ENCODE measurements at places on chromosomes 5 and 9.

GRCh38 chr5:77492653-77493000, 511 bp upstream of the WDR41 start:
- no peak for DNase-seq

GRCh38 chr5:180910735-180911134, 11.8 kb downstream of the BTNL8 start:
- no peak for DNase-seq

DNA sequence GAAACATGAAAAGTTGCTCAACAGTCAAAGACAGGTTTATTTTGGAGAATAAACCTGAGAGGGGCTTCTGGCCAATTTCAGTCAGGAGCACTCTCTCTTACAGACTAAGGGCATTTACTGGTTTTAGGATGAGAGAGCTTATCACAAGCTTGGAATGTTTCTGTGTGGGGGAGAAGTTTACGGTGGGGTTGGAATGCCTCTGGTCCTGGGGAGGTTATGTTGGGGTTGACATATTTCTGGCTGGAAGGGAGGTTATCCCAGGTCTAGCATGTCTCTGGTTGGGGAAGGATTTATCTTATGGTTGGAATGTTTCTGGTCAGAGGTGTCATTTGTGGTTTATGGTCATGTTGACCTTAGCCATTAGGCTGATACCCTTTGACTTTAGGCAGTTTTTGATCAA, 1867.3 kb downstream of the EFNA5 start:
- DNase-seq, result no peak

GRCh38 chr9:133980864-133981588, 11.1 kb downstream of the VAV2 start:
- no peak for DNase-seq

- no peak for DNase-seq
These were observed 323.6 kb downstream of the NFIB start for GRCh38 chr9:13990331-13990730.

GRCh38 chr9:134442085-134442474, 115.8 kb downstream of the RXRA start:
- no peak for DNase-seq

GRCh38 chr5:143812085-143812705, at the start of gene HMHB1:
HMHB1 (plus strand) TSS chr5:143812161.
- DNase-seq, result peak; percentile 34

GRCh38 chr9:75891277-75891741, 836 bp downstream of the PCSK5 start:
- no peak for DNase-seq

DNA sequence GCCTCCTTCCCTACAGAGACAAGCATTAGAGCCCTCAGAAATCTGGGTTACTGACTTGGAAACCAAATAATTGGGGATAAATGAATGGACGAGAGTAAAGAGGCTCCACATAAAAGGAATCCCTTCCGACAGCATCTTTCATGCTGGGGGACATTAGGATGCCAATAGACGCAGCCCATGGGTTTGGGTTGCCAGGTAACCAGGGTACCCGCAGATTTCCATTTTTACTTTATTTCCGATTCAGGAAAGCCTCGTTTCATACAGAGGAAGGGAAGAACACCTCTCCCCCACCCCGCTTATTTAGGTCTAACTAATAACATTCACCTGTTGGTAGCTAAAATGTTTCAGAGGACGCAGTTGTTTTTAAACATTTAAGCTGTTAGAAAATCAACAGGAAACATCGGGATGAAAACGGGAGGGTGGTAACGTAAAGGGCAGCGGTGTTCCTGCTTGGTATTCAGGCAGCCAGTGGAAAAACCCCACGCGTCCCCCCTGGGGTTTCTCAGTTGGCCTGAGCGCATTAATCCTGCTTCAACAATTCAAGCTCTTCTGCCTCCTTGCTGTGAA, 179.5 kb downstream of the YTHDC2 start:
- no peak for DNase-seq

DNA sequence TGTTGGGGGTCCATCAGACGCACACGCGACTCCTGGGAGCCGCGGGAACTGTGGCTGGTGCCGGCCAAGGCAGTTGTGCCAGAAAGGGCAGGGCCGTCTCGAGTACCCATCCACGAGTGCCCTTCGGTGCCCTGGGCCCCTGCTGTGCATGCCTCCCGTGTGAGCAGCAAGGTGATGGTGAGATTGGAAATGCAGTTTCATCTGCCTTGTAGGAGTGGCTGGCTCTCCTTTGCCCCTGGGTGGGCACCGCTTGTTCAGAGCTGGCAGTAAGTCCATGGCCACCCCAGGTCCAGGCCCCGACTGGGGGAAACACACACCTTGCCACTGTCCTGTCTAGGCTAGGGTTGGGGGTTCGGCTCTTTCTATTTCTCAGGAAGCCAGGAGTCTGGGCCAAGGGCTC, 5.7 kb downstream of the NKD2 start:
- DNase-seq, result no peak

GRCh38 chr9:86337469-86338108, 16.6 kb downstream of the TUT7 start:
- DNase-seq, result peak; percentile 62

DNA sequence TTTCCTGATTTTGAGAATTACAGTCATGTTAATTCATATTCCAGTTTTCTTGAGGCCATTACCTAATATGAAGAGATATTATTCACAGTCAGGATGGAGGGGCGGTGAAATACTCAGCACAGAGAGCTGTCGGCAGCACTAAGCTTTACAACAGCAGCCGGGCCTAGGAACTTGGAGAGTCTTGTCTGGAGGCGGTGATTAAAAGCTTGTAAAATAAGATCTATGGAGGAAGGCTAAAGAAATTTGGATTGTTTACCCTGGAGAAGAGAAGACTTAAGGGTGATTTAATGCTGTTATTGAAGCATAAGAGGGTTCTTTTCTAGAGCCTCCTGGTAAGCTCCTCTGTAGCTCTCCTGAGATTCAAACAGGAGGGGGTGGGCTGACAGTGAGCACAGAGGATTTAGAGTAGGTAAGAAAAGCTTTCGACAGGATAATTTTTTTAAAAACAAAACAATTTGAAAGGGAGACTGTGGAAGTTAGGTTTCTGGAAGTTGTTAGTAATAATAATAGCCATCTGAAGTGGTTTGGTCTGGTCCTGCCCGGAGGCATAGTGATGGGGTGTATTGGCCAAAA, 406.3 kb upstream of the ADAMTSL1 start:
- no peak for DNase-seq

DNA sequence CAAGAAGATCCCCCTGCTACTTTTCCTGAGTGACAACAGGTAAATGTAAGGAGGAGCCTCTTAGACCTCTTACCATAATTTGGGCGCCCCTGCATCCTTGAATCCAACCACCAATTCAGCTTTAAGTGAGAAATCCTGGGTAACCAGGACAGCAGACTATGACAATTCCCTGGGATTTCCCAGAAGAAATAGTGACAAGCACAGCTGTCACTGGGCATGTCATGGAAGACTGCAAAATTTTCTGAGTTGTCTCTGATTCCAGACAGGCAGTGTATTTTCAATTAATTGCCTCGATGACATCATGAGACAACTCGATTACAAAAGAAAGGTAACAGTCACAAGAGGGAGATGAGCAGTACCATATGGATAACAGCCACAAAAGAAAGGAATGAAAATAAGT, 256.9 kb downstream of the BNC2 start:
- no peak for DNase-seq

Data from NAMALWA (cell line).